ENCODE measurements at places on chromosomes 3 and 15.

DNA sequence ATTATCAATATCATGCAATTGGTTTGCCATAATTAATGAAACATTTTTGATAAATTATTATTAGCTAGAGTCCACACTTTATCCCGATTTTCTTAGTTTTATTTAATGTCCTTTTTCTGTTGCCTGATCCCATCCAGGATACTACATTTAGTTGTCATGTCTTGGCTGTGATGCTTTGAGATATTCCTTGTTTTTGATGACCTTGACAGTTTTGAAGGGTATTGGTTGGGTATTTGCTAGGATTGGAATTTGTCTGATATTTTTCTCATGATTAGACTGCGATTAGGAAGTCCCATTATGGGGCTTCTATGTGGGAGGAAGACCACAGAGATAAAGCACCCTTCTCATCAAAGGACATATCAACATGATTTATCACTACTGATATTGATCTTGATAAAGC is 43.0 kb downstream of the CGNL1 start:
- no peak for DNase-seq

DNA sequence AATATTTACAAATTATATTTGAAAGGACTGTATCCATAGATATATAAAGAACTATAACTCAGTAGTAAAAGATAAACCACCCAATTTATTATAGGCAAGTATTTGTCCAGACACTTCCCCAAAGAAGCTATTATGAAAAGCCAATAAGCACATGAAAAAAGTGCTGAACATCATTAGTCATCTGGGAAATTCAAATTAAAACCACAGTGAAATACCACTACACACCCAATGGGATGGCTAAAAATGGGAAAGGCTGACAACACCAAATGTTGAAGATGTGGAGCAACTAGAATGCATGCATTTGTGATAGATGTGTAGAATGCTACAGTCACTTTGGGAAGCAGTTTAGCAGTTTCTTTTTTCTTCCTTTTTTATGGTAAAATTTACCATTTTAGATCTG is 147.0 kb downstream of the PDE8A start:
- no peak for DNase-seq

DNA sequence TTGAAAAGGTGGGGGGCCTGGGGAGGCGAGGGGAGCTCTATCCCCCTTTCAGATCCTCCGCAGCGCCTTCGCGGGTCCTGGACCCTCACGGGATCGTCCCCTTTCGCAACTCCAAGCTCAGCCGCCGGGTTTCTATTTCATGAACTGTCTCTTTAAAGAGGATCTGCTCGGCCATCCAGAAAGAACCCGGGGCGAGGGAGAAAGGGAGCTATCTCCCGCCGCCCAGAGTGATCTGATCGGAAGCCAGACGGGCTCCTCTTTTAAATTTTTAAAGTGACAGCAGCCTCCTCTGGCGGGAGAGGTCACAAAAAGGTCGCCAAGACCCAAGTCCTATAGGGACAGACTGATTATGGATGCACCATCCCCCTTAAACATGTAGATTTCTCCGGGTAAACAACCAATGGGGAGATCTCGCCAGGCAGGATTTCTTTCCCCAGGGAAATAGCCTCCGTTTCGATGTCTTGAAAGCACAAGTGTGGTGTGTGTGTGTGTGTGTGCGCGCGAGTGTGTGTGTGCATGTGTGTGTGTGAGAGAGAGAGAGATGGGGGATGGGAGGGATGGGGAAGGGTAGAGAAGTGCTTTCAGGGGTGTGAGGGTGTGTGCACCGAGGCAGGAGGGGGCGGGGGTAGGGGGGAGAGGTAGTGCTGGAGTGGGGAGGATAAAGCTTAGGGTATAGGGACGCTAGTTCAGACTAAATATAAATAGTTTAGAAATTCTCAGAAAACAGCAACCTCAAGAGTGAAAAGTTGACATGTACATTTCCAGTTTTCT is 516.1 kb downstream of the MECOM start:
- peak; percentile 86 for DNase-seq

DNA sequence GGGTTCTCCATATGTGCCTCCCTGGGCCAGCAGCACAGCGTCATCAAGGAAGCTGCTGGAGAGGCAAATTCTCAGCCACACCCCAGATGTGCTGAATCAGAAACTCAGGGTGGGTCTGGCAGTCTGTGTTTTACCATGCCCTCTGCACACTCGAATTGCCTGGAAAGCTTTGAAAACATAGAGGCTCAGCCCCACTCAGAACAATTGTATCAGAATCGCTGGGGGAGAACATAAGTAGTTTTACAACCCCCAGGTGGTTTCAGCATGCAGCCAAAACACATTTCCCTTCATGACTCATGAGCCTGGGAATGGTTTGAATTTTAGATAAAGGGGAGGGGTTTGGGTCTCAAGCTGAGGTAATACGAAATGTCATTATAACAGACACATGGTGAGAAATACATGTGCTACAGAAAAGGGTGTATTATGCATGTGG is 9.6 kb downstream of the TGM4 start:
- DNase-seq, result no peak

DNA sequence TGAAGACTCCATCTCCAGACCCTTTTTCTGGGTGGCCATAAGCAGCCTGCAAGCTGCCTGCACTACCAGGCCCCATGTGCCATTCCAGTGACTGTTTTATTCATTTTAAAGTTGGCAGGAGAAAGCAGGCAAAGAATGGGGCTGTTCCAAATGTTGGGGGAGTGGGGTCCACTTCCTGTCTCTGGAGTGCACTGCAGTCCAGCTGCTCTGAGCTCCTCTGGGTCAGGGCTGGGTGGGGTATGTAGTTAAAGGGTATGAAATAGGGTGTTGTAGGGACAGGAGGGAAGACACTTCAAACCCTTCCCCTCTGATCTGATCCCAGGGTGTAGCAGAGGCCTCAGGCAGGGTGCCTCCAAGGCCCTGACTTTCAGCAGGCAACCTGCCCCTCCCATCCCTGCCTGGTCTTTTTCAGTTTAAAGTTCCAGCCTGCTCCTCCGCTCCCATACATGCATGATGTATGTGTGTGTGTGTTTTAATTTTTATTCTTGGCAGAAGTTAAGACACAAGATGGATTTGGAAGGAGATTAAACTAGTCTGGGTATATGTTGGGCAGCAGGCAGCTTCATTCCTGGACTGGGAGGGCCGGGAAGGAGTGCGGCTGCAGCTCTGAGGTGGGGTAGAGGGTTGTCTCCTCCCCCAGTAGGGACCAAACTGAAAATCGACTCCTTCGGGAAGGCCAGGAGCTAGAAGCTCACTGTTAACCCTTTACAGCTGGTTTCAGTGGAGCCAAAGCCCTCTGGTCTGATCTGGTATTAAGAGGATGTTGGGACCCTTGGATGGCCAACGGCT is 17.3 kb downstream of the BOC start:
- peak; percentile 28 for DNase-seq

- peak; percentile 63 for DNase-seq
Measured at GRCh38 chr3:45182915-45183871, 37.0 kb upstream of the CDCP1 start.

- DNase-seq, result no peak
Measured at GRCh38 chr3:43289841-43290470, 3.6 kb downstream of the SNRK start.

DNA sequence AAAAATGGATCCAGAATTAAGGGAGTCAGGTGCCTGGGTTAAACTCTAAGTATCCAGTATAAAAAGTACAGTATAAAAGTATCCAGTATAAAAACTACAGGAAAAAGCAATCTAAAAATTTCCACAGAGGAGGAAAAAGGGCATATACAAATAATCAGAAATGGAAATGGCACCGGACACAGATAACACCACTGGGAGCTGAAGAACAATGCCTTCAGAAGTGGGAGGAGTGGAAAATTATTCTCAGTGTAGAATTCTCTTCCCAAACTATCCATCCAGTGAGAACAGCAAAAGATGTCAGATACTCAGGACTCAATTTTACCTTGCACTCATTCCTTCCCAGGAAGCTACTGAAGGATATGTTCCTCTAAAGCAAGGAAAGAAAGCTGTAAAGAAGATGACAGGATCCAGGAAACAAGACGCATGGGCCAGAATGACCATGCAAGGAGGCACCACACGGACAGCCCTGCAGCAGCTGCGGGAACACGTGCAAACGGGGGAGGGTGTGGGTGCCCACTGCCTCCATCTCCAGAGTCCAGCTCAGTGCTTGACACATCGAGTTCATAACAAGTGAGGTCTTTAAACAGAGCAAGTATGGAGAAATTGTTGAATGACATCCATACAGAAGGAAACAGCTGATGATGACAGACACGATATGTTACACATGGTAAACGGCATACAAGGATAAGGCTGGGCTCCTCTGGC is 68.5 kb downstream of the CHSY1 start:
- DNase-seq, result no peak

GRCh38 chr3:53689681-53690080 is 156.5 kb downstream of the CHDH start:
- DNase-seq, result no peak

GRCh38 chr3:128496602-128497304 is 3.8 kb upstream of the GATA2 start:
- peak; percentile 57 for DNase-seq

DNA sequence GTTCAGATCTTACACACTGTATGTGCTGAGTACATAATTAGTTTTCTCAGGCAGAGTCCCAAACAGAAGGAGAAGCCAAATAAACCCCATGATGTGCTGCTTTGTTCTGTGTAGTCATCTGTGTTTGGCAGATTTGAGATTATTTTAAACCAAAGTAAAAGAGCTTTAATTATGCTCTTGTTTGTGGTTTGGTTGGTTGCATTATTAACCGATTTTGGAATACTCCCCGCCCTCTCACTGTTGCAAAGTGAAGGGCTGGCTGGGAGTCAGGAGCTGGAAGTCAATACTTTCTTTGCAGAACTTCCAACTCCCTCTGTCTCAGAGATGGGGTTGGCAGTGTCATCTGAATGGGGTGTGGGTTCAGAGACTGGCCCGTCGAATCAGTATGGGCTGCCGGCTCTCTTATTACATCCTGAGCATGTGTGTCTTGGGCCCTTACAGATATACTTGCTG is 34.4 kb downstream of the SLCO3A1 start:
- DNase-seq, result no peak

DNA sequence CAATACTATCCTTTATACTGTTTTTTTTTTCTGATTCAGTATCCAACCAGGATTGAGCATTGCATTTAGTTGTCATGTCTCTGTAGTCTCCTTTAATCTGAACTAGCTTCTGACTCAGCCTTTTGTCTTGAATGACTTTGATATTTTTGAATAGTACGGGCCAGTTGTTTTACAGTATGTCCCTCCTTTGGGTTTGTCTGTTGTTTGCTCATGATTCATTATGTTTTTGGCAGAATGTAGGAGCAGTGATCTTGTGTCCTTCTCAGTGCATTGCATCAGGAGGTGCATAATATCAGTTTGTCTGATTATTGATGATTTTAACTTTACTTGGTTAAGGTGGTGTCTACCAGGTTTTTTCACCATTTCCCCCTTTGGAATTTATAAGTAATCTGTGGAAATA is 20.5 kb downstream of the EXOG start:
- DNase-seq, result no peak

GRCh38 chr3:119145500-119146167 is at the start of gene TEX55:
TSS of gene TEX55 (plus strand) at chr3:119146165. CDS start at chr3:119146190, 25 bp downstream.
- DNase-seq, result peak; percentile 65

- no peak for DNase-seq
Measured at GRCh38 chr15:64438653-64439447, 21.5 kb upstream of the ZNF609 start.

DNA sequence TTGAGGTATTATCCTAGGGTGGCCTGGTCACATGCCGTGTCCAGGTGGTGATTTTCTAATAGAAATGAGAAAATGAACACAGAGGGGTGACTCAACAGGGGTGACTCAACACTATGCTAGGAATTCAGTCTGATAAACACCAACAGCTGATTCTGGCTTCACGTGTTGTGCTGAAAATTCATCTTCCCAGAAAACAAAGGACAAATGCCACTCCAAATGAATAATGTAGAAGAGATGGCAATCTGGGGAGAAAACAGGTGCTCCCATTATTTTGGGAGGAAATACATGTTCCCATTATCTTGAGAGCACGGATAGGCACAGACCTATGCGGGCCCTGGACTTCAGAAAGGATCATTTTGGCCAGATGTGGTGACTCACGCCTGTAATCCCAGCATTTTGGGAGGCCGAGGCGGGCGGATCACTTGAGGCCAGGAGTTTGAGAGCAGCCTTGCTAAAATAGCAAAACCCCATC is 101.2 kb upstream of the MEX3B start:
- DNase-seq, result no peak
